Fibroblast of pulmonary artery (primary cell): ENCODE measurements at places on chromosomes 5 and 9.

GRCh38 chr9:69204849-69205248 lies 30.8 kb downstream of the TJP2 start:
- DNase-seq = peak; percentile 75

DNA sequence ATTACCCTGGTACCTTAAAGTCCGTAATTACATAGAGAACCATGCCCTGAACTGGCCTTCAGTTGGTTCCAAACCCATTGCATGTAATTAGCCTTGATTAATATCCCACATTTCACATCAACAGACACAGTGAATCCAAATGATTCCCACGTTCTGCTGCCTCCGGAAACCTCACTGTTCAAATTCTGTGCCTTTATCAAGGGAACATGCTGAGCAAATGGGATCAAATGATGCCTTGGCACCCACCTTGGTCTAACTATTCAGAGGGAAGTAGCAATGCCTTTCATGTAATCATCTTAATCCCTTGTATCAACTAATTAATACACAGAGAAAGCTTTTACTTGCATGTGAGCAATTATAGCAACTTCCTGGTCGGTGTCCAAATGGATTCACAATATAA lies 100.6 kb downstream of the EFNA5 start:
- no peak for DNase-seq

DNA sequence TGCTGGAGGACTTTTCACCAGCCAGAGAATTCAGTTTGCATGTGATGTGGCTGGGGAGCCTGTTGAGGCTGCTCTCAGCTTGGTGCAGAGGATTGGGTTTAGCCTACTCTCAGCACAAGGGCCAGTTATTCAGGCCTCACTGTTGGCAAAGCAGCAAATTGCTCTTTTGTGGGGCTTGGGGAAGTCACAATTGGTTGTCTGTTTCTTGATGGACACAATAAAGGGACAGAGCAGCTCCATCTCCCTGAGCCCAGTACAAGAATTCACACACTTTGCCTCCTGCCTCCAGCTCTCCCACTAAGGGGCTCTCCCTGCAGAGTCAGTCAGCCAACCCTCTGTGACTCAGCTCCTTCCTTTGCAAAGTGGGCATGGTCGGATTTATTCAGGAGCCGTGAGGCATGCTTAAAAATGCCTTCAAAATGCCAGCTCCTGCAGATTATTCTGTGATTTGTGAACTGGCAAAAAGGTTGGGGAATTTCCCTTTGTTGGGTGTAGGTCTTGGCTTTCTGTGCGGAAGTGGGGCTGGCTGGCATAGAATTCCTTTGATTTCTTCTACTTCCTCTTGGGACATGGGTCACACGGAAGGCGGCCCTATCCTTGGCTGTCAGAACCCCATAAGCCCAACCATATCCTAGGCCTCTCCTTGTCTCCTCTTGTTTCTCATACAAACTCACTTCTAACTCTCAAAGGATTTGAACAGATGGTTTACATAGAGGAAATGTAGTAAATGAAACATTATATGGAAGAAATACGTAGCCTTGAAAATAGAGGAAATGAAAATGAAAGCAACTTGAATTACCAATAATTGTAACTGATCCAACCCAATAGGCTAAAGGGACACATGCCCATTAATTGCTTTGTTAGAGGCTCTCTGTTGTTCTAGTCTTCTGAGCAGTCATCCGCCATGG lies 118.7 kb upstream of the CD180 start:
- peak; percentile 72 for DNase-seq

- peak; percentile 25 for DNase-seq
These were observed 38.9 kb upstream of the NR3C1 start for GRCh38 chr5:143442385-143442784.

DNA sequence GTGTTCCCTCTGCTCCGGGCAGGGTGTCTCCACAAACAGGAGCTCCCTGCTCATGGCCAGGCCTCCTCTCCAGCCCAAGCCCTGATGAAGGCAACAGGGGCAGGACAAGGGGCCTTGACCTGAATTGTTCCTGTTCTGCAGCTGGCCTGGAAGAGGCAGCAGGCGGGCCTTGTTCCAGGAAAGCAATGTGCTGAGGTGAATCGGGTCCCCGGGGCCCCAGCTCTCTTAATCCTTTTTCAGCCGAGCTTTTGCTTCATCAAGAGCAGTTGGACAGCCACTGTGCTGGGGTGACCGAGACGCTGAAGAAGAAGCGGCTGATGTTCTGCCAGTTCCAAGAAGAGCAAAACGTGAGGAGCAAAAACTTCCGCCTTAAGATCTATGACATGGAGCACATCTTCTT lies 41.4 kb downstream of the CCDC180 start:
- no peak for DNase-seq

DNA sequence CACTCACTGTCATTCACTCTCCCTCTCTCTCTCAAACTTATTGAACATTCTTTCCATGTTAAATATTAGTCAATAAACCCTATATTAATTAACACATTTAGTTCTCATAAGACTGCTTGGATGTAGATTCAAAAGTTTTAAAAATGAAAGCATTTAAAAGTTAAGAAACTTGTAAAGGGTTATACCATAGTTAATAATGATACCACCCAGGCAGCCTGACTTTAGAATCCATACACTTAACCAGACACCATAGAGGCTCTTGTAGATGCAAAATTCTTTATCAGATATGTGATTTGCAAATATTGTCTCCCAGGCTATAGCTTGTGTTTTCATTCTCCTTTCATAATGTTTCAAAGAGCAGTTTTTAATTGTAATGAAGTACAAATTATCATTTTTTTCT lies 335.8 kb upstream of the ACTBL2 start:
- DNase-seq = no peak

DNA sequence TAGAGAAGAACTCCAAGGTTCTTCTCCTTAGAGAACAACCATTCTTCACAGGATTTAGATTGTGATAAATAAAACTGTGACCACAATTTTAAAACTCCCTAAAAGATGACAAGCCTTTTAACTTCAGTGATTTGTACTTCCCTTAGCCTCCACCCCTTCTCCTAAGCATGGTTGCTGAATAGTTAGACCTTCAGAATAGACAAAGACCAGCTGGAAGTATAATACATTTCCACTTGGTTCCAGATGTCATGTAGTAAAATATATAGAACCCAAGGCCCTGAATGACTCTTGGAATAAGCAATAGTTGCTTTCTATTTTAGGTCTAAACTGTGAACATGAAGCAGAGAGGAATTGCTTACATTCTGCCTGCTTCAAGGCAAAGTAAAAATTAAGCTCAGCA lies 208.7 kb downstream of the ARRDC3 start:
- no peak for DNase-seq

GRCh38 chr9:35482071-35482470 lies 7.8 kb upstream of the RUSC2 start:
- no peak for DNase-seq

DNA sequence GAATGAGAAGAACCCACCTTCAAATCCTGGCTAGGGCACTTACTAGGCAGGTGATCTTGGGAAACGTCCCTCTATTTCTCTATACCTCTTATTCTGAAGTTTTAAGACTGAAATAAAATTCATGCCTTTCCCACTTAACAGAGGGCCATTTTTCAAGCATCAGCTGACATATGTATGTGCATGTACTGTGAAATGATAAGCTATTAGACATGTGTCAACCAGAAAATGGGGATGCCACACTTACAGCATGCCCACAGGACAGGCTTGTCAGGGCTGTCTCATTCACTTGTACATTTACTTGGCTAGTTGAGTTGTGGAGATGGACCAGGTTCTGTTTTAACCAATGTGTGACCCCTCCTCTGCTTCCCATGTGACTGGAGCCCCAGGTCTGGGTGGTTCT lies 78.5 kb downstream of the C9orf152 start:
- DNase-seq = no peak

DNA sequence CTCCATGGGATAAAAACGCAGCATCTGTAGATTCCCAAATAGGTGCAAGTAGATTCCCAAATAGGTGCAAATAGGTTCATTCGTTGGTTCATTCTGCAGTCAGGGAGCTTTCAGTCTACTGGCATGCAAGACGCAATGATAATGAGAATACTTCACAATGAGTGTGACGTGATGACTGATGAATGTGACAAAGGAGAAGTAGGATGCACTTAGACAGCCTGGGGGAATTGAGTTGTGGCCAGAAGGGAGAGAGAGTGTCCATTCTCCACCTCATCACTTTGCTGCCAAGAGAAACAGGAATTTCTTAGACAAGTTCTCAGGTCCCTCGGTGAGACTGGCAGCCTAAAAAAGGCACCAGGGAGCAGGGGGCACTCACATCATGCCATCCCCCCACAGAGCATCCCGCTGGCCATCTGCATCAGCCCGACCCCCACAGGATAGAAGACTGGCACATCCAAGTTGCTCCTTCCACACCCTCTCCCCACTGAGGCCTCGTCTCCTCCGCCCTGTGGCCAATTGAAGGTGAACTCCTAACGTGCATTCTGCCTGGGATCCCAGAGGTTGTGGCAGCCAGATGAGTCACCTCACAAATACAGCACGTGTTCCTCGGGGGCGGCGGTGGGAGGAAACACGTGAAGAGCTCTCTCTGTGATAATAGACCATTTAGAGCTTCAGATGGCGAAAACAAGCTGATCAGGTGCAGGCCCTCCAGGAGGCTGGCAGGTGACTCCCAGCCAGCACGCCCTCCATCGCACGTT lies 19.9 kb upstream of the KCNIP1 start:
- peak; percentile 22 for DNase-seq

GRCh38 chr5:74493411-74493810 lies 147.1 kb downstream of the ENC1 start:
- DNase-seq = no peak

GRCh38 chr5:151589878-151590570 lies 1.1 kb downstream of the FAT2 start:
- DNase-seq = no peak

- no peak for DNase-seq
These were observed 935.2 kb upstream of the TYRP1 start for GRCh38 chr9:11758016-11758415.

GRCh38 chr5:6675784-6676491 lies 37.3 kb upstream of the TENT4A start:
- DNase-seq = no peak

GRCh38 chr9:40925149-40925548 lies 203.3 kb downstream of the FOXD4L6 start:
- DNase-seq = no peak

DNA sequence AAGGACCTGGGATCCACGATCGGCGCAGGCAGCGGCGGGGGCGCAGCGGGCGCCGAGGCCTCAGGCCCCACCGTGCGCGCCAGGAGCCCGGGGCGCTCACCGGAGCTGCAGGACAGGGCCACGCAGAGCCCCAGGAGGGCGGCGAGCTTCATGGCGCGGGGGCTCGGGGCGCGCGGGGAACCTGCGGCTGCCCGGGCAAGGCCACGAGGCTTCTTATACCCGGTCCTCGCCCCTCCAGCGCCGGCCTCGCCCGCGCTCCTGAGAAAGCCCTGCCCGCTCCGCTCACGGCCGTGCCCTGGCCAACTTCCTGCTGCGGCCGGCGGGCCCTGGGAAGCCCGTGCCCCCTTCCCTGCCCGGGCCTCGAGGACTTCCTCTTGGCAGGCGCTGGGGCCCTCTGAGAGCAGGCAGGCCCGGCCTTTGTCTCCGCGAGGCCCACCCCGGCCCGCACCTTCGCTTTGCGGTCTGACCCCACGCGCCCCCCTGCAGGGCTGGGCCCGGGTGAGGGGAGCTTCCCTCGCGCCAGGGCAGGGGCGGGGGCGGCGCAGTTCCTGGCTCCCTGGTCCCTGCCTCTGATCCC lies at the start of gene SCGB3A1:
TSS of gene SCGB3A1 (minus strand) at position 189 of the 577 bp plus-strand sequence. CDS start at position 152, 37 bp downstream.
- no peak for DNase-seq

DNA sequence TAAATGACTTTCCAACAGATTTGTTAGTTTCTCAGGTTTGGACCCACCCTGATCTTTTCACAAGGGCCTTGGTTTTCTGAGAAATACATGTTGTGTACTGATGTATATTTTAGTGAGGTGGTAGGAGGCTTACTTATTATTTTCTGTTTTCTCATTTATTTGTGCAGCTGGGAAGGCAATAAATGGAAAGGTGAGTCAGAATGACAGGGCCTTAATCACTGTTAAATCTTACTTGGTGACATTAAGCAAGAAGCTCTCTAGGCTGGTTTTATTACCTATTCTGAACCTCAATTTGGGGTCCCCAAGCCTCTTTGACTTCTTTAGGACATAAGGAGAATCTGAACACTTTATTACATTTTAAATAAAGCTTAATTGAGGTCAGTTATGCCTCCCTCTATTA lies 214.0 kb upstream of the DAB2 start:
- DNase-seq = no peak

DNA sequence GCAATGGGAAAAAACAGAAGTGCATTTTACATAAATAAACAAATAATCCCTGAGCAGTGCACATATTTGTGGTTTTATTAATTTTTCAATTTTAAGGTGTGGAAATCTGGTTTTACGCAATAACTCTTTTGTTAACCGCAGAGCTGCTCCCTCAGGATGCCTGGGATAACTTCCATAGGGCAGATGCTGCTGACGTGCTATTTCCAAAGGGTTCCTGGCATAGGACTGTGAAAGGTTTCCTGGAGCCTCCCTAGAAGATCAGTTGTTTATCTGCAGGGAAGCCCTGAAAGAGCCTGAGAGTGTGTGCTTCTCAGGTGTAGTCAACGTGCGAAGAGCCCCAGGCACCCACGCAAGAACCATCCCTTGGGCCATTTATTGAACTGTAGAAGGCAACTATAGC lies 443.5 kb downstream of the PLK2 start:
- peak; percentile 76 for DNase-seq

DNA sequence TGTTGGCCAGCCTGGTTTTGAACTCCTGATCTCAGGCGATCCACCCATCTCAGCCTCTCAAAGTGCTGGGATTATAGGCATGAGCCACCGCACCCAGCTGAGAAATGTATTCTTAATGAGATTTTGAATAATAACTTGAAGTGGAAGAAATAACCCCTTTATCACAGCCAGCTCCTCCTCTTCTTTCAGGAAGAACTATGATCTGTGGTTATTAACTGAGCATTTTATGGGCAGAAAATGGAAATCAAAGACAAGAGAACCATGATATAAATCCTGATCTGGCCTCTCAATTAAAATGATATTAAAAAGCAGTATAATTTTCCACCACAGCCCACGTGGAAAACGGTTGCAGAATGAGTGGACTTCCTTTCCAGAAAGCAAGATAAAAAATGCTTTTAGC lies 206.6 kb downstream of the PRELID2 start:
- no peak for DNase-seq
